Hepatocyte (in vitro differentiated cells): ENCODE measurements at places on chromosomes 12 and 14.

DNA sequence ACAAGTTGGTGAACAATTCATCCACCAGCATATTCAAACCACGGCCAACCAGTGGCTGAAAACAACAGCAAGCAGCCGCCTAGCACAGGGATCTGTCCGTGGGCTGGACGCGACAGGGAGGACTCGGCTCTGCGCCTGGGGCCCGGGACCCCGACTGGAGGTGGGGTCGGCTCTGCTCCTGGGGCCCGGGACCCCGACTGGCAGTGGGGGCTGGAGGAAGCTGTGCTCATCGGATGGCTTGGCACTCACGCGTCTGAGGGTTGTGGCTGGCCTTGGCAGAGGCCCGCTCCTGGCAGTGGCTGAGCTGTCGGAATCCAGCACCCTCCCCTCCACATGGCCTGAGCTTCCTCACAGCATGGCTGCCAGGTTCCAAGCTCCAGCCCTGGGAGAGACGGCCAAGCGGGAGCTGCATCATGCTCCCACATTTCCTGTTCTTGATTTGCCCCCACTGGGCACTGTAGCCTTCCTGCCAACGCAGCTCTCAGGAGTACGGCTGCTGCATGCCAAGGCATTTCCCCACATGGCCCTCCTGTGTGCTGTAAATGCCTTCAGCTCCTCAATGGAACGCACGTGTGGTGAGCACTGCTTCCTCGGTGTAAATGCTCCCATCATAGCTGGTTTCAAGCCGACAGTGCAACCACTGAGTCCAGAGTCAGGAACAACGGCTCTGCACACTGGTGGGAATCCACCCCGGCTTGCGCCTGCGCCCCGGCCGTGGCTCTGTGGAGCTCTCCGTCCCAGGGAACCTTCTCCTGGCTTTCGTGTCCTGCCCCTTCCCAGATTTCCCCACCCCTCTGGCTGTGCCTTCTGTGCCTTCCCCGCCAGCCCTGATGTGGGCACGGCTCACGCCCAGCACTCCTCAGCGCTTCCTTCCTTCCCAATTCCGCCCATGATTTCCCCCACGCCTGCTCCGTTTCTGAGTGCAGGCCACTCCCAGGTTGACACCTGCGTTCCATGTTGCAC, 7.3 kb upstream of the GALNT9 start:
- DNase-seq = no peak

GRCh38 chr14:59308086-59308485, 119.6 kb downstream of the DAAM1 start:
- no peak for DNase-seq

GRCh38 chr12:97404543-97404942, 58.1 kb upstream of the RMST start:
- peak; percentile 69 for DNase-seq

- DNase-seq = no peak
These were observed 43.9 kb downstream of the TTC9 start for GRCh38 chr14:70685474-70686197.

DNA sequence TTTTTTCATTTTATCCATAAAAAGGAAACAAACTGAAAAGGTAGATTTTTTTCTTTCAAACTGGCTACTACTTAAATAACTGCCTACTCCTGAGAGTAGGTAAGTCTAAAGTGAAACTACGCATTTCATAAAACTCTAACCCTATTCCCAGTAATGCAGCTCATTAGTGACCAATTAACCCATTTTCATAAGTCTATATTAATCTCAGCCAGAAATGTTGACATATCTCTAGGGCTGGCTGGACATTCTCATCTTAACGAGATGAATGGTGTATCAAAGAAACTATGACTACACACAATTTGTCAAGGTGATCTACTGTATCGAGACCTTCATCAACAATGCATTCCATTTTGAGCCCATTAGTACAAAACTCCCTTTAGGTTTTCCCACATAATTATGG, 57.2 kb downstream of the EPS8 start:
- DNase-seq = no peak

DNA sequence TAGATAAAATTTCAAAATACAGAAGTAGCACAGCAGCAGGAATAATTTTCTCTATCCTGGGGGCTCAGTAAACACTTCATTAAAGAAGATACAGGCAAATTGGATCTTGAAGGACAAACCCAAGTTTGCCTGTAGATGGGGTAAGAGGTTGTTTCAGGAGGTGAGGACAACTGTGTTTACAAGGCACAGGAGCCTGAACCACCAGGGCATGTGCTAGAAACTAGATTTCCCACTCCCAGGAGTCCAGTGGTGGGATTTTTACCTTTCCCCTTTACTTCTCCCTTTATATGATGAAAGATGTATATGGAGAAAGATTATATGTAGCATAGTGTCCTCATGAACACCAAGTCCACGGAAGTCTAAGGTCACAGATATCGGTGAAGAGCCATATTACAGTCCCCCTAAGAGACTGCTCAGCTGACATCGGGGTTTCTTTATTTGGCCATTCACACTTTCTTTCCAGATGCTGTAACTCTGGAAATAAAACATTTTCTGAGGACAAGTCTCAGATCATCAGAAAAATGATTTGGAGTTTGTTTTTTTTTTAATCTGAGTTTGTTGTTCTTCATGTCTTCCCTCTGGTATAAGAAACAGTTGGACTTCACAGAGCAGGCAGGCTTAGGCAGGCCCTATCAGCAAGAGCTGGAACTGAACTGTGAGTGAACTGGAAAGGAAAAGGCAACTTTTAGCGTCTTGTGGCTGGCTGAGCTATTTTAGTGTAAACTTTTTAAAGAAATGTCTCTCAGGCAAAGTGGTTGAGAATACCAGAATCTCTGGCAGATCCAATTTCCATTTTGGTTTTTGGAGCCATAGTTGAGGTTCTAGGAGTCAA, 8.0 kb upstream of the EVL start:
- DNase-seq = no peak

GRCh38 chr12:6097411-6097810, 27.1 kb downstream of the VWF start:
- no peak for DNase-seq

- no peak for DNase-seq
These were observed 751.1 kb downstream of the TMEM121 start for GRCh38 chr14:106277503-106277902.

DNA sequence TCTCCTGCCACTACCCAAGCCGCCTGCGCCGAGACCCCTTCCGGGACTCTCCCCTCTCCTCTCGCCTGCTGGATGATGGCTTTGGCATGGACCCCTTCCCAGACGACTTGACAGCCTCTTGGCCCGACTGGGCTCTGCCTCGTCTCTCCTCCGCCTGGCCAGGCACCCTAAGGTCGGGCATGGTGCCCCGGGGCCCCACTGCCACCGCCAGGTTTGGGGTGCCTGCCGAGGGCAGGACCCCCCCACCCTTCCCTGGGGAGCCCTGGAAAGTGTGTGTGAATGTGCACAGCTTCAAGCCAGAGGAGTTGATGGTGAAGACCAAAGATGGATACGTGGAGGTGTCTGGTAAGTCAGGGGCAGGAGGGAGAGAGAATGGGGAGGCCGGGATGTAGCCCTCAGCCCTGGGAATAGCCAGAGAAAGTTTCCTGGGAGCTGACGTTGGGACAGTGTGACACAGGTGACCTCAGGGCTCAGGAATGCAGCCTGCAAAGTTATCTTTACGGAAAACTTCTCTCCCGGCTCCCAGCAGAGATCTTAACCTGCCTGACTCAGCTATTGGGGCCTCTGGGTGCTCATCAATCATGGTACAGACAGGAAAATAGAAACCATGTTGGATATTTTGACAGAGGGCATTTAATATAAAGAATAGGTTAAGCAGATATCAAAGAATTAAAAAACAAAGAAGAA, 747 bp downstream of the HSPB8 start:
- peak; percentile 83 for DNase-seq

- no peak for DNase-seq
These were observed 32.1 kb downstream of the TXNRD1 start for GRCh38 chr12:104247698-104248097.

- no peak for DNase-seq
These were observed 154.3 kb upstream of the CCND2 start for GRCh38 chr12:4119157-4119761.

DNA sequence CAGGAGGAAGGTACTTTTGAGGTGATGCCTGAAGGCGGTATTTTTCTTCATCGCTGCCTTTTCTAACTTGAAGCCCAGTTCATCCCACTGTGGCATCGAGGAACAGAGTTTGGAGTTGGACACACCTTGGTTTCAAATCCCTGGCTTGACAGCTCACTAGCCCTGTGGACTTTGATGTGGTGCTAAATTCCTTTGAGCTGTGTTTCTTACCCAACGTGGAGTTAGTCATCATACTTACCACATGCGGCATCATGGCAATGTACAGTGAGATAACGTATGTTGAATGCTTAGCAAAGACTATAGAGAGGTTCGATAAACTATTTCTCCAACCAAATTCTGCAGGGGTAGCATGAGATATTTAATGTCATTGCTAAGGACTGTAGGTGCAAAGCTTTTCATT, 3.4 kb downstream of the PLEKHG3 start:
- DNase-seq = peak; percentile 83

- DNase-seq = no peak
These were observed 11.7 kb downstream of the SP1 start for GRCh38 chr12:53391724-53392123.
